ENCODE measurements at places on chromosomes 4 and X.

- no peak for DNase-seq
Measured at GRCh38 chrX:45697591-45697990, 496.9 kb upstream of the DIPK2B start.

GRCh38 chr4:87489678-87490077, 39.5 kb downstream of the SPARCL1 start:
- DNase-seq, result no peak

- DNase-seq, result no peak
Measured at GRCh38 chr4:4374388-4375098, 12.4 kb upstream of the NSG1 start.

DNA sequence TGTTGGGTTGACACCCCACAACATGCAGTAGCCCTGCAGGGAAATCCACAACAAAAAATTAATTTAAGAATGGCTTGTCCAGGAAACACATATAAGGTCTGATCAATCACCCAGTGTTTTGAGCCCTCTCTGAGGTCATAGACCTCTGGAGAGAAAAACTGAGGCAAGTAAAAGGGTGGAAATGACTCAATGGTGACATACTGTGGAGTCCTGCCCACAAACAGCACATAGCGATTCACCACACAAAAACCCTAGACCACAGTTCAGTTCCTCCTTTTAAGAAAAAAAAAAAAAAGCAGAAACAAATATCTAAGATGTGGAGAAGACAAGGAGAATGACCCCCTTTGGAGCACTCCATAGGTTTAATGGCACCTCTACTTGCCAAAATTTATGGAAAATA, 2691.0 kb downstream of the PCDH7 start:
- no peak for DNase-seq

DNA sequence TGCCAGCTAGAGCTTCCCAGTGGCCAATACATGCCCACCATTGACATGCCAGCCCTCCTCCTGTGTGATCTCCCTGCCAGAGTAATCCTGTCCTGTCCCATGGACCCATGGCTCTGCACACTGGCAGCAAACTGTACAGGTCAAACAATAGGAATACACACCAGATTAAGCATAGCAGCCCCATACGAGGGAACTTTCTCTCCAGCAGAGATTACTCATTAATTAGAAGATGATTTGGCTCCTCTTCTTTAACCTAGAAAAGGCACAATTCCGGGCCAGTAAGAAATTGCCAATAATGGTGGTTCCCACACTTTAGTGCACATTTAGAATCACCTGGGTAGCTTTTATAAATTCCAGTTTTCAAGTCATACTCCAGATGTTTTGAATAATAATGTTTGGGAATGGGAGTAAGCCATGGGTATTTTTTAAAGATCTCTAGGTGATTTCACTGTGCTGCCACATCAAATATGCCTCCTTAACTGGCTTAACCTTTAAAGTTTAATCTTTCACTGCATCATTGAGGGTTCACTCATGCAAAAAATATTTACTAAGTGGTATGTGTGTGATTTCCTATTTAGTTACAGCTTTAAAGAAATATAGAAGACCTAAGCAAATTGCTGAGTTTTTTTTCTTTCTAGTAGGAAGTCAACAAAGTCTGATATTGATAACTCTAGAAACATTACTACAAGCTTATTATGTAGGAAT, 277.6 kb upstream of the NWD2 start:
- DNase-seq, result no peak

DNA sequence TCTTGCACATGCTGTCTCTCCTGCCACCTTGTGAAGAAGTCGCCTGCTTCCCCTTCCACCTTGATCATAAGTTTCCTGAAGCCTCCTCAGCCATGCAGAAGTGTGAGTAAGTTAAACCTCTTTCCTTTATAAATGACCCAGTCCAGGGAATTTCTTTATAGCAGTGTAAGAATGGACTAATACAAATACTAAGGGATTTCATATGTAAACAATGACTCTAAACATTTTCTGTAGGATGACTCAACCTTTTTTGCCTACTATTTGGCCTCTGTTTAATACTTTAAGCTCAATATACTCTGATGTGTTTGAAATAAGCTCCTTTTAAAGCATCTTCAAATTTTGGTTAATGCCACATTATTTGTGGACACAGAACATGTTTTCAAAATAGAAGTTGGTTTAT, 813.5 kb upstream of the SLIT2 start:
- DNase-seq, result no peak

GRCh38 chr4:146381263-146381872, 140.4 kb downstream of the SLC10A7 start:
- DNase-seq, result peak; percentile 82

DNA sequence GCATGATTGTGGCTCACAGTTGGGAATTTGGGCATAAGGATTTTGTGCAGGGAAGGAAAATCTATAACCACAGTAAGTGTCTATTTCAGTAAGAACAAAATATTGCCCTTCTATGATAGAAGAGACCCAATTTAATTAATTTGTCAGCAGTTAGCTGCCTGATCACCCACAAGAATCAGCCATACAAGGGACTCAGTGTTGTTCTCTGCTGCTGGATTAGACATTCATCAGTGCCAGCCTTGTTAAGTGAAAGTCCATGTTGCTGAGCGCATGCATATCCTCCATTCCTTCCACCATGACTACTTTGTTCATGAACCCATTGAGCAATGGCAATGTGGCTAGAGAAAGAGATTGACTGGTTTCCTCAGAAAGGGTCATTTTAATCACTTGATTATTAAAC, 125.3 kb upstream of the PDHA2 start:
- no peak for DNase-seq

DNA sequence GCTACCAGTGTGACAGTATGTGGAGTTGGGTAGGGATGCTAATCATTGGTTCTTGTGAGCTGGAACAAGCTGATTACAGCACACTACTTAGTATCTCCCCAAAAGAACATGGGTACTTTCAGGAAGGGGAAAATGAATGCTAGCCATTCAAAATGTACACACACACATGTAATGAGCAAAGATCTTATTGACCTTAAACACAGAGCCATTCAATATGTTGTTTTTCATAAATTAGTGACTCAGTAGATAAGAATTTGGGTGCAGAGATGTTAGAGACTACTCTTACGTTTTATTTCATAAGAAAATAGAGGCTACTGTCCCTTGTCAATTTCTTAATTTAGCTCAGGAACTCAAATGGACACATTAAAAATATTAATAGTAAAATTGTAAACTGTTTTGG, 509.5 kb upstream of the ATOH1 start:
- DNase-seq, result no peak

GRCh38 chr4:566508-567295, 9.4 kb downstream of the TMEM271 start:
- DNase-seq, result no peak

- peak; percentile 84 for DNase-seq
Measured at GRCh38 chr4:38664706-38665401, 855 bp downstream of the KLF3 start.

- no peak for DNase-seq
Measured at GRCh38 chr4:128527351-128527750, 239.7 kb upstream of the PGRMC2 start.

- no peak for DNase-seq
Measured at GRCh38 chr4:144338148-144338547, 197.6 kb upstream of the GYPA start.

DNA sequence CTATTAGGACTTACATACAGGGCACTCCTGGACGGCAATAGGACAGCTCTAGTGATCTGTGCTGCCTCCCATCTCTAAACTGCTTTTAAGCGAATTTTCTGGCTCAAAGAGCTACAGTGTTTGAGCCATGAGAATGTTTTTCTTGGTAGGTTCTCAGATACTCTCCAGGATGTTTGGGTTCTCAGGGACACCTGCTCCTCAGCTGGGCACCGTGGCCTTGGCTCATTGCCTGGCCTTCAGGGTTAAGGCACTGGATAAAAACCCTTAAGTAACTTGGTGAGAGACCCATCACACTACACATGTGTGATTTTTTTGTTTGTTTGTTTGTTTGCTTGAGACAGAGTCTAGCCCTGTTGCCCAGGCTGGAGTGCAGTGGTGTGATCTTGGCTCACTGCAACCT, 38.5 kb upstream of the HERC5 start:
- no peak for DNase-seq

GRCh38 chr4:153729895-153730294, 29.9 kb downstream of the RNF175 start:
- DNase-seq, result no peak

GRCh38 chrX:12332786-12333347, 194.6 kb downstream of the FRMPD4 start:
- DNase-seq, result no peak

GRCh38 chrX:21798677-21799219, 40.7 kb upstream of the MBTPS2 start:
- peak; percentile 62 for DNase-seq

GRCh38 chrX:149286940-149287349, 218.2 kb downstream of the IDS start:
- peak; percentile 62 for DNase-seq

GRCh38 chrX:46757593-46757992, 1.3 kb downstream of the SLC9A7 start:
- DNase-seq, result no peak

GRCh38 chrX:152638443-152638904, 779 bp downstream of the GABRQ start:
- no peak for DNase-seq

DNA sequence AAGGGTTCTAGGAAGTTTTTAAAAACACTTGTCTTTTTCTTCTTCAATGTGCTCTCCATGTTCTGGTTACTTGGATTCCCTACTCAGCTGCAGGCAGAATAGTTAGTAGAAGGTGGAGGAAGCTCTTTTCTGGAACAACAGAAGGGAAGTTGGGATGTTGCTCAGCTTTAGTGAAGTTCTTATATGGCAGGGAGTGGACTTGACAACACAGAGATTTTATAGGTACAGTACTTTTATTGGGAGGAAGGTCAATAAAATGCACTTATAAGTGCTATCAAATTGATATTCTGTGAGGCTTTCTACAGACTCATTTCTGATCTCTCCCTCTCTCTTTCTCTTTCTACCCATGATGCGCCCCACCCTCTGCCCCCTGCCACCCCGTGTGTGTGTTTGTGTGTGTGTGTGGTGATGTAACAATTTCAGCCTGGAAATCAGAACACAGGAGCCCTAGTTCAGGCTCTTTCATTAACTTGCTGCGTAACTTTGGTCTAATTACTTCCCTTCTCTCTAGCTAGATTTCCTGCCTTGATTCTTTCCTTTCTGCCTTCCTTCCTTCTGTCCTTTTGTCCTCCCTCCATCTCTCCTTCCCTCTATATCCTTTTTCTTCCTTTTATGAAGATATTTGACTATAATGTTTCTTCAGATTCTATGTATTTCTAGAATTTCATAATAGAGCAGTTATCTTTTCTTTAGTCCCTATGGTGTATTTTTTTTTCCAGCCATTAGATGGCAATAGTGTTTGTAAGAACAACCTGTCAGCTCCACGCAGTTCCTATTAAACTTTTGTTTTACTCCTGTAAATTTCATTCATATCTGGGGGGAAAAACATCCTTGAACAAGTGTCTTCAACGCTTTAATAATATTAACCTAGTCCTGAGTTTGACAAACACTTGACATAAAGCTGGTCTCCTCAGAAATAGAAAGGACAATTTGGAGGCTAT, 37.1 kb downstream of the HEPH start:
- DNase-seq, result no peak

- peak; percentile 62 for DNase-seq
Measured at GRCh38 chr4:16224264-16225166, 1.8 kb downstream of the TAPT1 start.

DNA sequence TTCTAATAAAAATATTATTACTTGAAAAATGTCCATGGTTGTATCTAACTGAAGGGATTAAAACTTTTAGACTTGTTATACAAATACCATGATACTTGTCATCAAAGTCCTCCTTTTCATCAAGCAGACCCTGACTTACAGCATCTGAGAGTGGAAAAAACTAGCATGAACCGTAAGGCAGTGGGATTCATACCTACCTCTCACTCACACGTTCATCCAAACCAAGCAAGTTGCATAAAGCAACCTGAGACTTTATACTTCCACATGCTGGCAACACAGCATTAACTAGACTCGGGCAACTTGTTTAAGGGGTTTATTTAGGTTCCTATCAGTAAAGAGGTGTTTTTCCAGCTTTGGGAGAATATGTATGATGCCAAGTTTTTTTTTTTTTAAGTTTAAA, 22.6 kb upstream of the TLR7 start:
- no peak for DNase-seq

GRCh38 chr4:137700751-137701150, 168.5 kb upstream of the PCDH18 start:
- DNase-seq, result no peak

DNA sequence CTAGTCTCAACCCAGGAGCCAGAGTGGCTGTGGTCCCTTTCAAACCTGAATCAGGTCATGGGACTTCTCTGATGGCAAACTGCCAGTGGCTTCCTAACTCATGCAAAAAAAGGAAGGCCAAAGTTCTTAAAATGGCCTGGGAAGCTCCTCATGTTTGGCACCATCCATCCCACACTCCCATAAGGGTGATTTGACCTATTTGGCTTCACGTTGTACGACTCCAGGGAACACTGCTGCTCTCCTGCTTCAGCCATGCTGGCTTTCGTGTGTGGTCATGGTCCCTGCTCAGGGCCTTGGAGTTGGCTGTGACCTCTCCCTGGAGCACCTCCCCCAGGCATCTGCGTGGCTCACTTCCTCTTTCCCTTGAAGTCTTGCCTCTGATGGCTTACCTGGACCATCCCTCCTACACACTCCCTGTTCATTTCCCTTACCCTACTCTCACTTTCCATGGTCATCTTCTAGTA, 12.8 kb upstream of the TMSB4X start:
- no peak for DNase-seq

GRCh38 chrX:7286168-7286837, 138.3 kb upstream of the PUDP start:
- no peak for DNase-seq

GRCh38 chr4:174154215-174154854, 129.1 kb downstream of the FBXO8 start:
- DNase-seq, result no peak

GRCh38 chrX:134180601-134181274, 56.2 kb upstream of the CCDC160 start:
- no peak for DNase-seq

DNA sequence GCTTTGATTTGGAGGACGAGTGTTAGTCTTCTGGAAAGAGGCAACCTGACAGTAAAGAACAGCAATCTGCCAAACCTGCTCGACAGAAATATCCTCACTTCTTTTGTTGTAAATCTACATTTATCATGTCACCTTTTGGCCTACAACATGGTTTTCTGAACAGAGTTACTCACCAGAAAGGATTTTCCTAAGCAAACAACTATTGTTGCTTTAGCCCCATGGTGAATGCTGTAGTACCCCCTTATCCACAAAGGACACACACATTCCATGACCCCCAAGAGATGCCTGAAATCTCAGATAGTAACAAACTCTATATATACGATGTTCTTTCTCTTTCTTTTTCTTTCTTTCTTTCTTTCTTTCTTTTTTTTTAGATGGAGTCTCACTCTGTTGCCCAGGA, 42.7 kb downstream of the TMEM150C start:
- no peak for DNase-seq

GRCh38 chr4:56276547-56276946, 110.7 kb downstream of the AASDH start:
- no peak for DNase-seq

DNA sequence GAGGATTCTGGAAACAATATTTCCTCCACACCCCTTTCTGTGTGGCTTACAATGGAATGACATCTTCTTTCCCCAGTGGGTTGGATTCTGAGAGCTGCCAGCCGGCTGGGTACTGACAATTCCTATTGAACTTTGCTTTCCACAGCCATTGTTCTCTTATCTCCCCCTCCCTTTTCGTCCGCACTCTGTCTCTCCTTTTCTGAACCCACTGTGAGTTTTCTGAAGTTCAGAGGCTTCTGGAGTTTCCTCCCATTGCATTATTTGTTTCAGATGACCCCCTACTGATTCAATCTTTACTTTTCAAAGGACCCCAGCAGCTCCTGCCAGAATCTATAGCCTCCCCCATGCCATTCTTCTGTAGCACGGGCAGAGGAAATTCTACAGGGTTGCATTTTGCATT, 10.4 kb downstream of the SMPX start:
- DNase-seq, result no peak

All from islet precursor cell (in vitro differentiated cells).